ENCODE measurements at places on chromosomes 2 and 18. TPM values are rescaled to one million over a fixed set of nuclear protein-coding genes. Genes with fewer than 3 reads are reported as not detected.

- DNase-seq: no peak
Observed at GRCh38 chr2:200471324-200471848, 38.5 kb downstream of the KCTD18 start.

DNA sequence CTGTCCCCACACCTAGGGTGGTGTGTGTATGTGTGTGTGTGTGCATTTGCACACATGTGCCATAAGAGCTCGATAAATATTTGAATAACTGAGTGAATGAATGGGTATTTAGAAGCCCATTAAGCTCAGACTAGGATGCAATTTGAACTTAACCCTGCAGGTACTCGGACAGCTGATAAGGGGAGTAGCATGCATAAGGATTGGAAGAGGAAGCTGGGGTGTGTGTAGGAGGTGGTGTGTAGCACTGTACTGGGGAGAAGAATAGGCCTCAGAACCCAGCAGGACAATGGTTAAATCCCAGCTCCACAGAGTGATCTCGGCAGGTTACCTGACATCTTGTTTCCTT lies 1.8 kb upstream of the KCNF1 start:
- DNase-seq: no peak

DNA sequence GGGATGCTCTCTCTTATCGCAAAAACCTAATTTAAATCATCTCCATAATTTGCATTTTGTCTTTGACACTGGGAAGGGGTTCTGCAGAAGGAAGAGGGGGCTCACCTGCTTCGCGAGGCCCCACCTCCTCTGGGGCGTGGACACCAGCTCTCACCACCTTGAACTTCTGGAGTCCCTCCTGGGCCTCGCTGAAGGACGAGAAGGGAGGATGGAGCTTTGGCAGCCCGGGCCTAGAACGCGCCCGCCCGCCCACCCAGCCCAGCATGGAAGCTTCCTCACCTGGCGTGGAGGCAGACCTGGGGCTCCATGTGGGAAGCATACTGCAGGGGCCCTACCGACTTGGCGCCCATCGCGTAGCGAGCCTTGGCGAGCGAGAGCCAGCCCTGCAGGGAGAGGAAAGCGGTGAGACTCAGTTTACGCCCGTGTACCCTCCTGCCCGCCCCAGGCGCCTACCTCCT lies 1.1 kb upstream of the IMP4 start:
- no peak for DNase-seq

DNA sequence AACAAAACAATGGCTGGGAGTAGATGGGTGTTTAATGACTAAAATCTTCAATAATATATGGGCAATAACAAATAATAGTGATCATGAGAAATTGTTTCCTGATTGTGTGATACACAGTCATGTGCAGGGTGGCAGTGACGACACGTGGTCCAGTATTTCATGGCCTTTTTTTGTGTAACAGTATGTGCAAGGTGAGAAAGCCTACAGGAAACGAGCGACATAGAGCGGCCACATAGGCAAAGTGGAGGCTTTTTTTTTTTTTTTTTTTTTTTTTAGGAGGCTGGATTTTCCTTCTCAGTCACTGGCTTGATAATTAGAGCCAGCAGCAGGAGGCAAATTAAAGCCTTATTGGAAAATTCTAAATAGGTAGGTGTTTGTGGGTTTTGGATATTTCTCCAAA lies 123.7 kb downstream of the MYO3B start:
- no peak for DNase-seq

KIF1A gene
- total RNA-seq: 132 TPM
